HCT116 (cell line): ENCODE measurements at places on chromosomes 4 and X. TPM values are rescaled to one million over a fixed set of nuclear protein-coding genes. Genes with fewer than 3 reads are reported as not detected.

DNA sequence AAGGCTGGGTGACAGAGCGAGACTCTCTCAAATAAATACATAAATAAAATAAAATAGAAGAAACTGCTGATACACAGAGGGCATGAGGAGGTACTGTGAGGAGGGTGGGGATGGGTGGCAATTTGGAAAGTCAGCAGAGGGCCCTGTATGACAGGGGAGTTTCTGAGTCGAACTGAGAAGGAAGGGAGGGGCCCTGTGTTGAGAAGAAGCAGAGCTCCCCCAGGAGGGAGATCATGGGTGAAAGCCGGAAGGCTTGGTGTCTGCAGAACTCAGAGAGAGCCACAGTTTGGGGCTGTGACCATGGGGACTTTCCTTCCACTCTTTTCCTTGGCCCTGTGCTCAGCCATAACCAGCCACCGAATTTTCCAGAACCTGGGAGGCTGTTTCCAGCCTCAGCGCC is 24.8 kb upstream of the AFAP1 start:
- no peak for DNase-seq
- no peak overlapping the region for H3K27ac ChIP-seq
- H3K4me3 ChIP-seq, result no peak overlapping the region
- H3K36me3 ChIP-seq, result no peaks in the 10 kb centered on the region
- H3K27me3 ChIP-seq, result no peaks in the 10 kb centered on the region

GRCh38 chr4:187606581-187606980 is 389.0 kb upstream of the ZFP42 start:
- no peak overlapping the region for H3K27ac ChIP-seq
- H3K36me3 ChIP-seq, result no peaks in the 10 kb centered on the region
- H3K4me1 ChIP-seq, result peaks cover 28% of the 10 kb centered on the region

DNA sequence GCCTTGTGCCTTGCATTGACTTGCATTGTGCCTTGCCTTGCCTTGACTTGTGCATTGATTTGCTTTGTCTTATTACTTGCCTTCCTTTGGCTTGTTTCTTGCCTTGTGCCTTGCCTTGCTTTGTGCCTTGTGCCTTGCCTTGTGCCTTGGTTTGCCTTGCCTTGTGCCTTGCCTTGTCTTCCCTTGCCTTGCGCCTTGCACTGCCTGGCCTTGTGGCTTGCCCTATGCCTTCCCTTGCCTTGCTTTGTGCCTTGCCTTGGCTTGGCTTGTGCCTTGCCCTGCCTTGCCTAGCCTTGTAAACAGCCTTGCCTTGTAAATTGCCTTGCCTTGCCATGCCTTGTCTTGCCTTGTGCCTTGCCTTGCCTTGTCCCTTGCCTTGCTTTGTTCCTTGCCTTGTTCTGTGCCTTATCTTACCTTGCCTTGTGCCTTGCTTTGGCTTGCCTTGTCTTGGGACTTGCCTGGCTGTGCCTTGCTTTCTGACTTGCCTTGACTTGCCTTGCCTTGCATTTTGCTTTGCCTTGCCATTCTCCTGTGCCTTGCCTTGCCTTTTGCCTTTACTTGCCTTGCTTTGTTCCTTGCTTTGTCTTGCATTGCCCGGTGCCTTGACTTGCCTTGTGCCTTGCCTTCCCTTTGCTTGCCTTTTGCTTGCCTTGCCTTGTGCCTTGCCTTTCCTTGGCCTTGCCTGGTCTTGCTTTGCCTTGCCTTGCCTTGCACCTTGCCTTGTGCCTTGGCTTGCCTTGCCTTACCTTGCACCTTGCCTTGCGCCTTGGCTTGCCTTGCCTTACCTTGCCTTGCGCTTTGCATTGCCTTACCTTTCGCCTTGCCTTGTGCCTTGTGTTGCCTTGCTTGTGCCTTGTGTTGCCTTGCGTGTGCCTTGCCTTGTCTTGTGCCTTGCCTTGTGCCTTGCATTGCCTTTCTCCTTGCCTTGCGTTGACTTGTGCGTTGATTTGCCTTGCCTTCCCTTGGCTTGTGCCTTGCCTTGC is 97.5 kb downstream of the TAB3 start:
- H3K4me3 ChIP-seq, result no peak overlapping the region
- H3K4me1 ChIP-seq, result no peaks in the 10 kb centered on the region; the same call in 1 of the 2 replicates

DNA sequence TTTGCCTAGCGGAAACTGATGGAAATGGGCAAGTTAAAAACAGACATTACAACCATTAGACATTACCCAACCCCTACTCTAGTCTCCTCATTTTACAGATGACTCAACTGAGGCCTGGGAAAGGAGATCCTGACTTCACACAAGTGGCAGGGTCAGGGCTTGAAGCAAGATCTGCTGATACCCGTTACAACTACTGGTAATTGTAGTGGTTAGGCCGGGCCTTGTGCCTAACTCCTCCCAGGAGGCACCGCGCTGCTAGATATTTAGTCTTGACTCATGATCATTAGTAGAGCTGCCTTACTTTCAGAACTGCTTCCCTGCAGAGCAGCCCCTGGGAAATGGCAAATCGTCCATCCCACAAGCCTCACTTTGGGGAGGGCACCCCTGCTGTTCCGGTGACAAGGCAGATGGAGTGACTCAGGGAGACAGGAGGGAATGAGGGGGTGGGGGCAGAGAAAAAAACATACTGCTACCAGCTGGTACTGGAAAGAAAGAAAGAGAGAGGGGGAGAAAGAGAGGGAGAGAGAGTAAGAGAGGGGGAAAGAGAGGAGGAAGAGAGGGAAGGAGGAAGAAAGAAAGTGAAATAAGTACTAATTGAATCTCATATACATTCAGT is 12.2 kb downstream of the ARHGEF6 start:
- H3K4me1 ChIP-seq, result peaks cover 14% of the 10 kb centered on the region
- H3K36me3 ChIP-seq, result no peaks in the 10 kb centered on the region
- peak; percentile 57 for DNase-seq
- no peak overlapping the region for H3K4me3 ChIP-seq
- peak overlapping the region; percentile 60; the same call in 1 of the 2 replicates for H3K27ac ChIP-seq

DNA sequence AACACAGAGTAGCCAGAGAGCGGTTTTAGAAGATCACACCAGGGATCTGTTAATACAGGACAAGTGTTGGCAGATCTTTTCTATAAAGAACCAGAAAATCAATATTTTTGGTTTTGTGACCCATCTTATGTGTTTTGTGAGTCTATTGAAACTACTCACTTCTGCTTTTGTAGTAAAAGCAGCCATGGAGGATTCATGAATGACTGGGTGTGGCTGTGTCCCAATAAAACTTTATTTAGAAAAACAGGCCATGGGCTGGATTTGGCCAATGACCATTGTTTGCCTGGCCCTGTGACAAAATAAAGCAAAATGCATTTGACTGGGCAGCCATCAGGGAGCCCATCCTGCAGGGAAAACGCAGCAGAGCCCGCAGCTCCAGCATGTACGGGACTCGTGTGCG is 99.9 kb upstream of the ADRA2C start:
- H3K27ac ChIP-seq, result no peak overlapping the region
- H3K36me3 ChIP-seq, result no peaks in the 10 kb centered on the region
- H3K4me3 ChIP-seq, result no peak overlapping the region

DNA sequence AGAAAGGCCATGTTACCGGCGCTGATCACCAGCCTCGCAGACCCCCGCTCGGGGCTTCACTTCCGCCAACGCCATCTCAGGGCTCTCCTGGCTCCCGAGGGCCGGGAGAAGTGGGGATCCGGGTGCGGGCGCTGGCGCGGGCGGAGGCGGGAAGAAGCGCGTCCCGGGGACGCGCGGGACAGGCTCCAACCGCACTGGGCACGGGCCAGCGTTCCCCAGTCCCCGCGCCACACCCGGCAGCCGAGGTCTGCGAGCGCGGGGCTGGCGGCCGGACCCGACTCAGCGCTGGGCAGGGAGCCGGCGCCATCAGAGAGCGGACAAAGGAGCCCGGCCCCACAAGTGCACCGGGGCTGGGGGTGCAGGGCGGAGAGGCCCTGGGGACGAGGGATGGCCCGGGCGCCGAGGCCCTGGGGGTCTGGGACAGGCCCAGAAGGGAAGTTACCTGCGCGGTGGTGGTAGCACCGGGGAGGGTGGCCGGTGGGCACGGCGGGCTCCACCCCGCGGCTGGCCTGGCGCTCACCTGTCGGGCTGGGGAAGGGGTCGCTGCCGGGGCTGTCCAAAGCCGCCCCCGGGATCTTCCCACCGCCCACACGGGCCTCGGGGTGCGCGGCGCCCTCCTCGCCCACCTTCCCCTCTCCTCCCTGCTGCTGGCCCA is 449 bp downstream of the CTPS2 start:
- no peaks in the 10 kb centered on the region; the same call in 1 of the 2 replicates for H3K36me3 ChIP-seq
- no peaks in the 10 kb centered on the region for H3K4me1 ChIP-seq
- peak overlapping the region; percentile 87 for H3K27ac ChIP-seq
- DNase-seq, result no peak

GRCh38 chr4:158941321-158941720 is 161.6 kb upstream of the RAPGEF2 start:
- H3K36me3 ChIP-seq, result no peaks in the 10 kb centered on the region
- H3K27me3 ChIP-seq, result no peaks in the 10 kb centered on the region
- no peaks in the 10 kb centered on the region for H3K4me1 ChIP-seq

DNA sequence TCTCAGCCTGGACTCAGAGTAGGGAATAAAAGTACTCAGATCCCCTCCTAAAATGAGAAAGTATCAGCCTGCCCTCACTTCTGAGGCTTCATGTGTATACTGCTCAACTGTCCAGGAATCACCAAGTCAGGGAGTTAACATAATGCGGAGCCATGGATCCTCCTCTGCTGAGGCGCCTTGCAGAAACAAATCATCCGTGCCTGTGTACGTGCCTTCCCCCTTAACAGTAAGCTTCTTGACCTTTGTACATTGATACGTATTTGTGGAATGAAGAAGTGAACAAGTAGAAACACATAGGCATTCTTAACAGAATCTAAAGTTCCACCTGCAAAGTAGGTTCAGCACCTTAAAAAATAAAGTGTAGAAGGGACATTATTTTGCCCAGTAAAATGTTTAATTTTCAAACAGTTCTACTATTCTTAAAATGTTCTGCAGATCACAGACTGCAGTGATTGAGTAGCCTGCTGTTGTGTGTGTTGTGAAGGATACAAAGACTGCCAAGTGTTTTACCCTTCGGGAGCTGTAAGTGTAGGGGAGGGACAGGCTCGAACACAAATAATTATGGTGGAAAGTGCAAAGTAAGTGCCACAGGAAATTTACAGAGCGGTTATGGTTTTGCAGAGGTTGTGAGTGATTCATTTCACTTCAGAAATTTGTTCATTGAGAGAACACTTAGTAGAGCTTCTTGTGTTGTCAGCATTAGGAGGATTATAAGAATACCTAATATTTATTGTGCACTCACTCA is 61.9 kb downstream of the ARHGAP10 start:
- peaks cover 44% of the 10 kb centered on the region for H3K4me1 ChIP-seq
- H3K4me3 ChIP-seq, result no peak overlapping the region
- H3K27me3 ChIP-seq, result no peaks in the 10 kb centered on the region
- no peak for DNase-seq
- H3K36me3 ChIP-seq, result no peaks in the 10 kb centered on the region

GRCh38 chr4:17284323-17285175 is 227.3 kb downstream of the QDPR start:
- no peaks in the 10 kb centered on the region for H3K4me1 ChIP-seq
- peaks cover 12% of the 10 kb centered on the region; the same call in 1 of the 2 replicates for H3K27me3 ChIP-seq

DNA sequence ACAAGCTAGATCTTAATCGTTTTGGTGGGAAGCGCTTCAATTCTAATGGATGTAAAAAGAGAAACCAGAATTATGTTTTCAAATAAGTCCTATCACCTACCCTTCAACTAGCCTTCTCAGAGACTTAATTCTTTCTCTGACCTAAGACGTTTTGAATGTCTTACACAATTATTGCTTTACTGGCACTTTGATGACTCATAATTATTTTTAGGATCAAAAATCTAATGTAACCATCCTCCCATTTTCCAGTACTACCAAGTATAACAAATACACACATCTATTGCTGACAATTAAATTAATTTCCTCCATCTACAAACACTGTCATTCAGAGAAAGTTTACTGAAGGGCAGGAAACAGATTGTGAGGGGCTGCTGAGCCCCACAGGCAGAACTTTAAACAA is 108.6 kb downstream of the PPP3CA start:
- DNase-seq, result no peak
- H3K27ac ChIP-seq, result peak overlapping the region; percentile 75
- H3K4me1 ChIP-seq, result peaks cover 62% of the 10 kb centered on the region
- no peak overlapping the region for H3K4me3 ChIP-seq

GRCh38 chr4:118318931-118319330 is 33.9 kb downstream of the PRSS12 start:
- H3K4me3 ChIP-seq, result no peak overlapping the region
- H3K27me3 ChIP-seq, result no peaks in the 10 kb centered on the region
- H3K4me1 ChIP-seq, result no peaks in the 10 kb centered on the region
- H3K27ac ChIP-seq, result no peak overlapping the region
- H3K36me3 ChIP-seq, result no peaks in the 10 kb centered on the region
- no peak for DNase-seq

DNA sequence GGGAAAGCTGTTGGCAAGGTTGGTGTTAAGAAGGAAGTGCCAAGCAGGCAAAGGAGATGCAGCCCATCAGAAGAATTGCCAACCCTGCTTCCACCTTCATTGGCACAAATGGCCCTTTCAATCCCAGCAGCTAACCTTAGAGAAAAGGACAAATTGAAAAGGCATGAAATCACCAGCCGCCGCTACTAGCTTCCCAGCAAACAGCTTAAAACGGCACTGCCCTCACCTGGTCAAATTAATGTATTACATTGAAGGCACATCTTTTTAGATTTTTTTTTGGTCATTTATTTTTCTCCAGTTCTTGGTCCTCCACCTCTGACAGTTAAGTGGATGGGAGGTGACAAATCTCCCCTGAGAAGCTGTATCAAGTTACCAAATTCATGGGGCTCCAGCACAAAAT is 51.0 kb upstream of the NHSL2 start:
- H3K4me3 ChIP-seq, result no peak overlapping the region
- peak; percentile 6 for DNase-seq
- no peak overlapping the region for H3K27ac ChIP-seq
- no peaks in the 10 kb centered on the region for H3K4me1 ChIP-seq
- no peaks in the 10 kb centered on the region for H3K36me3 ChIP-seq

GRCh38 chrX:68762766-68763165 is 66.1 kb upstream of the EFNB1 start:
- H3K4me3 ChIP-seq, result no peak overlapping the region
- H3K27me3 ChIP-seq, result no peaks in the 10 kb centered on the region
- no peaks in the 10 kb centered on the region for H3K36me3 ChIP-seq
- DNase-seq, result no peak
- no peak overlapping the region for H3K27ac ChIP-seq

DNA sequence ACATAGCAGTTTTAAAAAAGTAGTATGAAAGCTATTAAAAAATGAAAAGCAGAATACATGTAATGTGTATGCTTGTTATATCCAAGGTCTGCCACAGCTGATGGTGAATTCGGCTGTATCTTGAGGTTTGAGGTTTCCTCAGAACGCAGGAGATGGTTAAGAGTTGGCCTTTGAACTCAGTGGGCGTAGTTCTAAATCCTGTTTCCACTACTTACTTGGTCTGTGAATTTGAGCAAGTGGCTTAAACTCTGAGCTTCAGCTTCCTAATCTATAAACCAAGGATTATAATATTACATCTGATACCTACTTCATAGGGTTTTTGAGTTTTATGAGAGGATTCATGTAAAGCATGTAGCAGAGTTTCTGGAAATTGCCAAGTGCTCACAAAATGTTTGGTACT is 125.2 kb downstream of the STIM2 start:
- H3K27me3 ChIP-seq, result no peaks in the 10 kb centered on the region
- H3K27ac ChIP-seq, result no peak overlapping the region
- H3K4me3 ChIP-seq, result no peak overlapping the region

- no peak for DNase-seq
- no peak overlapping the region for H3K27ac ChIP-seq
- H3K4me3 ChIP-seq, result no peak overlapping the region
- H3K4me1 ChIP-seq, result no peaks in the 10 kb centered on the region
- no peaks in the 10 kb centered on the region for H3K36me3 ChIP-seq
Observed at GRCh38 chr4:185853841-185854240, 41.8 kb upstream of the SORBS2 start.

The MAMLD1 gene
- 3.6 TPM for total RNA-seq

The IGFBP7 gene
- 0.91 TPM for total RNA-seq

The IL2RG gene
- 0.64 TPM for total RNA-seq

The TLR10 gene
- total RNA-seq, result 0.30 TPM

The PDGFRA gene
- total RNA-seq, result 0.25 TPM

The NSG1 gene
- 0.12 TPM for total RNA-seq

The POF1B gene
- total RNA-seq, result 0.15 TPM

The MAGEA4 gene
- not detected for total RNA-seq

The ERAS gene
- total RNA-seq, result not detected

The KCNIP4 gene
- not detected for total RNA-seq
